ENCODE measurements at places on chromosomes 2 and 18.

GRCh38 chr2:121094101-121094500, 190.9 kb downstream of the TFCP2L1 start:
- no peak for DNase-seq

GRCh38 chr18:48775372-48776155, 175.2 kb downstream of the SMAD7 start:
- DNase-seq = no peak

DNA sequence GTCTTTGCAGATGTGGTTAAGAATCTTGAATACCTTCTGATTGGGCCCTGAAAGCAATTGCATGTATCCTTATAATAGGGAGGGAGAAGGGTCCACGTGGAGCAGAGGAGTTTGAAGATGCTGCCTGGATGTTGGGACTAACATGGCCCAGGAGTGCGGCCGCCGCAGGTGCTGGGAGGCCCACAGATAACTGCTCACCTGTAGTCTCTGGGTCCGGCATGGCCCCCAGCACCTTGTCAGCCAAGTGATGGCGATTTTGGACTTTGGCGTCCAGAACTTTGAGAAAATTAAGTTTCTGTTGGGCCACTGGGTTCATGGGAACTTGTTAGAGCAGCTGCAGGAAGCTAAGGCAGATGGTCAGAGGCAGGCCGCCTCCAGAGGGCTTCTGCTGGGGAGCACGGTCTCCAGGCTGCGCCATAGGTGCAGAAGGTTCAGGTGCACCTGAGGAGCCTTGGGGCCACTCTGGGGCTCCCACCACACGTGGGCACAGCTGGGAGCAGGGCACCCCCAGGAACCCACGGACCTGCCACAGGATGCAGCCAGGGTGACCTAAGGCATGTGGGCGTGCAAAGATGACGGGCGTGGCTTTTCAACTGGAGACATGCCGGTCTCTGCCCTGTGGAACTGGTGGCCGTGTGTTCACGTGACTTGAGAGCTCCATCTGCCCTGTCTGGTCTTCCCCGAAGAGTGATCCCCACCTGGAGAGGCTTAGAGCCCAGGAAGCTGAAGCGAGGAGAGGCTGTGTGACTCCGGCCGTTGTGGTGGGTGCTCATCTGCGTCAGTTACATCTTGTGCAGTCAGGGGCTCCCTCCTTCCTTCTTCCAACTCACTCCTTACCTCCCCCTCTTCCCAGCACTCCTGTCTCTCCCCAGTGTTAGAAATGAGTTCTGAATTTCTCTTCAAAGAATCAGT, 277.3 kb downstream of the AGAP1 start:
- DNase-seq = no peak

DNA sequence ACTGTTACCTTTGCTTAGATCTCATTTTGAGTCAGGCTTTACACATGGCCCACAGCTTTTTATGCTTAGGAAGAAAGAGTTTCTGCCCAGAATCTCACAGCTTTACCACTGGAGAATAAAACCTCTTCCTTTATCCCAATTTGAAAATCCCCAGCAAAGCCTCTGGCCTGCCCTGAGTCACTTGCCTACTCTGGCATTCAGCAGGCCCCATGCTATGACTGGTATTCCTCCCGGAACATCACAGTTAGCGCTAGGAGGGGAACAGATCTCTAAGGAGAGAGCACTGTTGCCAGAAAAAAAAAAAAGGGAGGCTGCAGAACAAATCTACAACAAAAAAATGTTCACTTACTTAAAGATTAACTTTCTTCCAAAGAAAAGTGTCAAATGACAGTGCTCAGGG, 152.9 kb upstream of the DNMT3A start:
- DNase-seq = no peak

DNA sequence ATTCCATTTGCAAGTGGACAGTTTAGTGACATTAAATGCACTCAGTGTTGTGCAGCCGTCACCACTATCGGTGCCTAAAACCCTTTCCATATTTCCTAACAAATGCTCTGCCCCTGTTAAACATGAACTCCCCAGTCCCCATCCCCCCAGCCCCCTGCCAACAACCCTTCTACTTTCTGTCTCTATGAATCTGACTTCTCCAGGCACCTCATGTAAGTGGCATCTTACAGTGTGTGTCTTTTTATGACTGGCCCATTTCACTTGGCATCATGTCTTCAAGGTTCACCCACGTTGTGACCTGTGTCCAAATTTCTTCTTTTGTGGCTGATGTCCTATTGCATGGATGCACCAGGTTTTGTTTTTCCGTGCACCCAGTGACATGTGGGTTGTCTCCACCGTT, 140.9 kb upstream of the GPC1 start:
- no peak for DNase-seq

DNA sequence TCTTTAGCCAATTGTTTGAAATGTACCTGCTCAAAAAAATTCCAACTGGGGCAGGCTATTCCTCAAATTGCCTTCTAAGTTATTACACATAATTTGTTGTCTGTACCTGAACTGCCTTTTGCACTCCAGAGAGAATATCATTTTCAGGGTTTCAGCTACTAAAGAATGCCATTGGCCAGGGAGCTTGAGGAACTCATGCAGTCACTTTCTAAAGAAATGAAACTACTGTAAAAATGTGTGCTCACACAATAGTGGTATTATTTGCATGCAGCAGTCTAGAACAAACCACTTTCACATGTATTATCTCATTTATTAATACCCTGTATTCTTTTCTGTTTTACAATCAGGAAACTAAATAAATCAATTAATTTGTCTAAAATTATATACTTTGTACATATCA, 152.2 kb downstream of the PID1 start:
- no peak for DNase-seq

DNA sequence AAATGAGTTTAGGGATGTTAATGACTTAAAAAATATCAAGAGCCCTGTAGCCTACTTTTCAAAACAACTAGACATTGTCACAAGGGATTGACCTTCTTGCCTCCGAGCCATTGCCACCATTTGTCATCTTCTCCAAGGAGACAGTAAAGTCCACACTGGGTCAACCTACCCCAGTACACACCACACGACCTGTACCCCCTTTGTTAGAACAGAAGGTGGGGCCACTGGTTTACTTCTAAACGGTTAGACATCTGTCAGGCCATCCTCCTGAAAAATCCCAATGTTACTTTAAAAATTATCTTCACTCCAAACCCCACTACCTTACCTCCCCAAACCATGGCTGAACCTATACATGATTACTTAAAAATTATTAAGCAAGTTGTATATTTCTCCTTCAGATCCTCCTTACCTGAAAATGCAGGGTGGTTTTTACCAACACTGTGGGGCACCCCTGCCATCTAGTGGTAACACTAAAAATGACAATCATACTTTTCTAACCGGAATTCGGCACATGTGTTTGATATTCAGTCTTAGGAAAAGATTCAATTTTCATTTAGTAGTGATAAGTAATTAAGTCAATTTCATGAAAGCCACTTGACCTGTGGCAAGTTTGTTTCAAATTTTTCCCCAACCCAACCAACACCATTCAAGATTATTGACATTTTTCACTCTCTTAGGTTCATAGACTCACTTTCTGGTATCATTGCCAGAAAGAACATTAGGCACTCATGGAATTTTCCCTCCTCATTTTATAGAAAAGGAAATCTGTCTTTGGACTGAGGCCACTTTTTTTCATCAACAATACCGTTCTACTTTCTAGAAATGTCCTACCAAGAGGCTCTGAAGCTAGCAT, 265.3 kb upstream of the PKDCC start:
- DNase-seq = peak; percentile 8

GRCh38 chr2:74515271-74515980, 1.2 kb downstream of the TLX2 start:
- DNase-seq = no peak

GRCh38 chr2:43958397-43959275, 37.2 kb downstream of the LRPPRC start:
- no peak for DNase-seq

GRCh38 chr2:230874456-230874855, 9.7 kb downstream of the ITM2C start:
- no peak for DNase-seq

DNA sequence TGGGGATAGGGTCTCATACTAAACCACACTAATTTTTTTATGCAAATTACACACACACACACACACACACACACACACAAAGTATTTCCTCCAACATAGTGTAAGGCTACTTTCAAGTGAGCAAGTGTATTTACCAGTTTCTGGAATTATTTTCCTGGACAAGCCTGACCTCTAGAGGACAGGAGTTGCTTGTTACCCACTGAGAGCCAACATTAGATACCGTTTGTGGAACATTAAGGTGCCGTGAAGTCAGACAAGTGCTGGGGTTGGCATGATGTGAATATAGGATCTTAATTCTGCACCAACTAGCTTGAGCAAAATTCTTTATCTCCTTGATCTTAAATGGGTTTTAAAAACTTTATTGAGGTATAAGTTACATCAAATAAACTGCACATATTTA, 39.3 kb upstream of the SERPINB2 start:
- DNase-seq = peak; percentile 65

- DNase-seq = peak; percentile 21
Measured at GRCh38 chr2:192885569-192886160, 690.9 kb upstream of the TMEFF2 start.

- DNase-seq = no peak
Measured at GRCh38 chr2:194464964-194465638, 1191.9 kb upstream of the SLC39A10 start.

Data from SHP77 (cell line).